ENCODE measurements at places on chromosomes 16 and 17. TPM values are rescaled to one million over a fixed set of nuclear protein-coding genes. Genes with fewer than 3 reads are reported as not detected.

GCGR gene
- not detected for total RNA-seq

BIRC5 gene
- total RNA-seq, result 304 TPM

CHST4 gene
- not detected for total RNA-seq

KRTAP3-2 gene
- total RNA-seq, result not detected

CLDN9 gene
- 1.2 TPM for total RNA-seq

PRR15L gene
- total RNA-seq, result 6.0 TPM

UTS2R gene
- not detected for total RNA-seq

KRT9 gene
- total RNA-seq, result not detected

C17orf67 gene
- total RNA-seq, result 2.3 TPM

NPIPA7 gene
- total RNA-seq, result 0.87 TPM

SLC13A2 gene
- not detected for total RNA-seq

SLC2A4 gene
- 0.29 TPM for total RNA-seq

KRTAP9-9 gene
- not detected for total RNA-seq

ZNF768 gene
- total RNA-seq, result 31.2 TPM

FBXO39 gene
- not detected for total RNA-seq
